Activated naive CD8-positive, alpha-beta T cell treated with anti-CD3 and anti-CD28 coated beads, Interleukin-2, amount 10 ng/mL, durations not matched to agents 7 days and 5 days (primary cell): ENCODE measurements at places on chromosomes 4 and X. TPM values are rescaled to one million over a fixed set of nuclear protein-coding genes. Genes with fewer than 3 reads are reported as not detected.

Gene TCP11X2
- total RNA-seq: not detected

Gene FHIP1A
- 0.45 TPM for total RNA-seq

Gene ZCCHC4
- total RNA-seq: 12.2 TPM

Gene TLR8
- total RNA-seq: 0.11 TPM

Gene FGFBP2
- 25.0 TPM for total RNA-seq

Gene FAM114A1
- total RNA-seq: 0.34 TPM

Gene GATA1
- total RNA-seq: not detected

Gene LEF1
- total RNA-seq: 281 TPM

Gene PPP4R3C
- not detected for total RNA-seq
